GM20000 (cell line): ENCODE measurements at places on chromosomes 12 and 14.

DNA sequence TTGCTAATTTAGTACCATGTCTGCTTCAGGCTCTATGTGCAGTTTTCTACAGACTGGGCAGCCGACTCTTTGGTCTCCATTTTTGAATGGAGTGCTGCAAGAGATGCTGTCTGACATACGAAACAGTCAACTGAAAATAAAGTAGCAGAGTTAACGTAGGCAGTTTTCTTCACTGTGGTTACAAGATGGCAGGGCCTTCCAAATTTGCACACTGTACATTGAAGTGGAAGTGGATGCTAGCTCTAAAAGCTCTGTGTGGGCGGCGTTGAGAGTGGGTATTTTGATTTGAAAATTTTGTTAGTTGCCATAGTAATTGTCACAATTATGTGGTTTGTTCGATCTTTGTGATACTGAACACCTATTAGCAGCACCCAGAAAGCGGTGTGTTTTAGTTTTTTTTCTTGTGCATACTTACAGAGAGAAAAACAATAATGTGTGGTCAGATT, 154.9 kb upstream of the ATP2B1 start:
- DNase-seq = peak; percentile 34

GRCh38 chr12:40099423-40099853, 6.4 kb downstream of the SLC2A13 start:
- DNase-seq = no peak

DNA sequence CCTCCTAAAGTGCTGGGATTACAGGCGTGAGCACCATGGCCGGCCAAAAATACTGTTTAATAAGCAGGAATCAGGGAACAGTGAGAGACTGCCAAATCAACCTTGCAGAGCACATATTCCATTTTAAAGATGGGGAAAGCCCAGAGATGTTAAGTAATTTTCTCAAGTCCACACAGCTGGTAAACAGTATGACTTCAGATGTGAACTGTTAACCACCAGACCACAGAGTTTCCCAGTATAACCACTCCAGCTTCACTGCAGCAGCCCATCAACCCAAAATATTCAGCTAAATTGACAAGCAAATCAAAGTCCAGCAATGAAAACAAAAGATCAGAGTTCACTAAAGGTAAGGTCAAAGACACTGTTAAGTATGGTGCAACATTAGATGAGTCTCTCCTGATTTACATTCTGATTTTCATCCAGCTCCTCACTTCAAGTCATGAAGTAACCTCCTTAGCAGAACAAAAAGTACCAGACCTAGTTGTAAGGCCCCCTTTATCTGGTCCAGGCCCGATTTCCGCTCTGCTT, 82.1 kb downstream of the TRAFD1 start:
- no peak for DNase-seq

GRCh38 chr12:77299001-77299400, 233.6 kb upstream of the E2F7 start:
- no peak for DNase-seq
